ENCODE measurements at places on chromosomes 13 and 19.

DNA sequence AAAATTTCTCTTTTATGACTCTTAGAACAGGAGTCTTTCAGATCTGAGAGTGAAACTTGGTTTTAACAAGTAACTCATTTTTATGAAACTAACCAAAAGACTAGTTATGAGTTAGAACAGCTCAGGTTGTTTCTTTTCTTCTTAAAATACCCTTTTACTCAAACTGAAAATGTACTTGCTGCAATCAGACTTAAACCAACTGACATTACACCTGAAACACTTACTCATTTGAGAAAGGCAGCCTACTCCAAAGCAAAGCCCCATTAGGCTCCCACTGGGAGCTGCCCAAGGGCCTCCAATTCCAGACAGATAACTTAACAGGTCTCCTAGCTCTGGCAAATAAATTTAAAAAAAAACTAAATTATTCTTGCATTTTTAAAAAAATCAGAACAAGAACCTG is 3.6 kb downstream of the FOXO1 start:
- H3K4me1 ChIP-seq, result peaks cover 42% of the 10 kb centered on the region
- DNase-seq, result no peak
- H3K36me3 ChIP-seq, result no peaks in the 10 kb centered on the region
- H3K27ac ChIP-seq, result peak overlapping the region; percentile 100
- no peaks in the 10 kb centered on the region for H3K27me3 ChIP-seq

DNA sequence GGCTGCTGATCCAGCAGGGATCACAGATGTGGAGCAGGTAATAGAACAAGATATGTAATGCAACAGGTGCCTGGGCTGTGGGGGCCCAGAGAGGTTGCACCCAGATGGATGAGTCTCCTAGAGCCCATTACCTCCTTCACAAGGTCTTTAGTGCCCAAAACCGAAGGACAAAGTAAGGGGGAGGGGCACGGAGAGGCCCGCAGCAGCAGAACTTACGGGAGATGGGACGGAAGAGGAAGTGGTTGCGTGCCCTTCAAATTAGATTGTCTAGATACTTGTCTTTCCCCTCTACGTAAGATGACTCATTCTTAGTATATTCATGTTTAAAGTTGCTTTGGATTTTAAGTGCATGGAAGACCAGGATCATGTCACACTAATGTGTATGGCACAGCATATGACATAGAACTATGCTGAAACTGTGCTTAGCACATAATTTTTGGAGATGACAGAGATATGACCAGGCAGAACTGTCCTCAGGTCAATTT is 5.7 kb upstream of the MRPS31 start:
- peaks cover 18% of the 10 kb centered on the region for H3K4me1 ChIP-seq
- no peaks in the 10 kb centered on the region for H3K27me3 ChIP-seq
- H3K27ac ChIP-seq, result peak overlapping the region; percentile 37
- no peaks in the 10 kb centered on the region for H3K36me3 ChIP-seq
- no peak overlapping the region for H3K4me3 ChIP-seq

GRCh38 chr13:95319551-95320274 is 18.5 kb upstream of the ABCC4 start:
- H3K27me3 ChIP-seq, result no peaks in the 10 kb centered on the region
- peaks cover 14% of the 10 kb centered on the region for H3K4me1 ChIP-seq
- no peak overlapping the region for H3K4me3 ChIP-seq

- no peak overlapping the region for H3K4me3 ChIP-seq
- H3K36me3 ChIP-seq, result no peaks in the 10 kb centered on the region
- no peak for DNase-seq
- H3K27ac ChIP-seq, result no peak overlapping the region
- H3K4me1 ChIP-seq, result peaks cover 22% of the 10 kb centered on the region
- H3K27me3 ChIP-seq, result no peaks in the 10 kb centered on the region
These were observed 38.2 kb downstream of the PDS5B start for GRCh38 chr13:32624441-32624840.

- H3K4me1 ChIP-seq, result no peaks in the 10 kb centered on the region
- no peak for DNase-seq
- H3K27ac ChIP-seq, result no peak overlapping the region
- H3K36me3 ChIP-seq, result no peaks in the 10 kb centered on the region
- H3K4me3 ChIP-seq, result no peak overlapping the region
These were observed 74.5 kb upstream of the ANKRD10 start for GRCh38 chr13:110989331-110989730.

GRCh38 chr19:42469311-42470235 is 26.8 kb upstream of the CXCL17 start:
- H3K27ac ChIP-seq, result no peak overlapping the region
- no peak overlapping the region for H3K4me3 ChIP-seq
- no peak for DNase-seq
- no peaks in the 10 kb centered on the region for H3K27me3 ChIP-seq
- H3K36me3 ChIP-seq, result no peaks in the 10 kb centered on the region
- peaks cover 12% of the 10 kb centered on the region for H3K4me1 ChIP-seq

DNA sequence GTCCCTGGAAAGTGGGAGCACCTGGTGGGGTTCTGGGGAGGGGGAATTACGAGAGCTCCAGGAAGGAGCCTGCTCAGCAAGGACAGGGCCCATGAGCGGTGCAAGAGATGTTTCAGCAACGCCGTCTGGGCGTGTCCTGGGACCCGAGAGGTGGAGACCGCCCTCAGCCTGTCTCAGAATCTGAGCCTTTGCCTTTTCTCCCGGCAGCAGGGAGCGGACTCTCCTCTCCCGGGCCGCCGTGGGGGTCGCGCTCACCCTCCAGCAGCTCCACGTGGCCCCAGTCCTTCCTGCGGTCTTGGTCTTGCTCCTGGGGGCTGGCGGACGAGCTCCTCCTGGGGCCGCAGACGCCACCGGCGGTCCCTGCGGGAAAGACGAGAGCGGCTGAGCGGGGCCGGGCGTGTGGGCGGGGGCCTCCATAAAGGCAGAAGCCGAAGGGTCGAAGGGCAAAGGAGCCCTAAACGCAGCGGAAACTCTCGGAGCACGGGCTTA is 714 bp downstream of the POLRMT start:
- peak overlapping the region; percentile 76 for H3K27ac ChIP-seq
- H3K27me3 ChIP-seq, result no peaks in the 10 kb centered on the region
- peaks cover 27% of the 10 kb centered on the region for H3K36me3 ChIP-seq
- peak; percentile 39 for DNase-seq
- peak overlapping the region; percentile 99 for H3K4me3 ChIP-seq

DNA sequence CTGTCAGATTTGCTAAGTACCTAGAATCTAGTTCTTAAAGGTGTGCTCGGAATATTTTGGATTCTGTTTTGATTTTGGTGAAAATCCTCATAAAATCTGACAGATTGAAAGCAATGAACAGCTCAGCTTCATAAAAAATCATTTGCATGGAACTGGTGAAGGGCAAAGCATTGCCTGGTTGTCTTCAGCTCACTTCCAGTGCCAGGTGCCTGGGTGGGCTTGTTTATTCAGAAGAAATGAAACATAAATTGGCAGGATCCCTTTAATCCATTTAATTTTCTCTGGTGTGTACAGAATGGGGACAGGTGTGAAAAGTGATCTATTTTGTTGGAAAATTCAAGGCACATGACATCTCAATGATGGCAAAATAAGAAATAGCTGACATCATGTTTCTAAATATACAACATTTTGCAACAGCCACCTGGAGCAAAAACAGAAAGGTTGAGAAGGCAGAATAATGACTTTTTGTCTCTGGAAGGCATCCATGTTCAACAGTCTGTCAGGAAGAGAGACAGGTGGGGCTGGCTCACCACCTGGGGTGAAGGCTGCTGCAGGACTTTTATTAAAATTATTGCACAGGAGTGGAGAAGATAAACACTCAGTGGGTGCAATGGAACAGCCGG is 52.2 kb downstream of the RFC3 start:
- no peaks in the 10 kb centered on the region for H3K4me1 ChIP-seq
- H3K4me3 ChIP-seq, result no peak overlapping the region
- no peaks in the 10 kb centered on the region for H3K27me3 ChIP-seq

GRCh38 chr13:50094615-50095293 is 79.5 kb downstream of the KCNRG start:
- no peaks in the 10 kb centered on the region for H3K27me3 ChIP-seq
- no peak for DNase-seq

DNA sequence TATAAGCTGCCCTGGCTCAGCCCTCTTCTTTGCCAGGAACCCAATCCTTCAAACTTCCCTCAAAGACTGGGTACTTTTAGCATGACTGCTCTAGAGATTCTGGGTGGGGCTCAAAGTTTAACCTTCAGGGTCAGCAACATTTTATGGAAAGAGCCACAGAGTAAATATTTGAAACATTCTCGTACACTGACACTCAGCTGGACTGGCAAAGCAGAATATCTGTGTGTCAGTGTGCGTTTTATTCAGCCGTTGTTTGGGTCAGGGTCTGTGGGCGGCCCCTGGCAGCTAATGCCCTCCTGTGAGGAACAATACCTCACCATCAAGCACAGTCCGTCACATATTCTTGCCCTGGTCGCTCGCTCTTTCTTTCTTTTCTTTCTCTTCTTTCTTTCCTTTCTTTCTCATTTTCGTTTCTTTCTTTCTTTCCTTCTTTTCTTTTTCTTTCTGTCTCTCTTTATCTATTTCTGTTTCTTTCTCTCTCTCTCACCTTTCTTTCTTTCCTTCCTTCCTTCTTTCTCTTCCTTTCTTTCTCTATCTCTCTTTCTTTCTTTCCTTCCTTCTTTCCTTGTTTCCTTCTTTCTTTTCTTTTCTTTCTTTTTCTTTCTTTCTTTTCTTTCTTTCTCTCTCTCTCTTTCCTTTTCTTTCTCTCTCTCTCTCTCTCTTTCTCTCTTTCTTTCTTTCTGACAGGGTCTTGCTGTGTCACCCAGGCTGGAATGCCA is 10.7 kb downstream of the DPRX start:
- no peak overlapping the region for H3K27ac ChIP-seq
- no peaks in the 10 kb centered on the region for H3K27me3 ChIP-seq
- DNase-seq, result no peak
- peaks cover 4% of the 10 kb centered on the region for H3K4me1 ChIP-seq
- H3K36me3 ChIP-seq, result no peaks in the 10 kb centered on the region

DNA sequence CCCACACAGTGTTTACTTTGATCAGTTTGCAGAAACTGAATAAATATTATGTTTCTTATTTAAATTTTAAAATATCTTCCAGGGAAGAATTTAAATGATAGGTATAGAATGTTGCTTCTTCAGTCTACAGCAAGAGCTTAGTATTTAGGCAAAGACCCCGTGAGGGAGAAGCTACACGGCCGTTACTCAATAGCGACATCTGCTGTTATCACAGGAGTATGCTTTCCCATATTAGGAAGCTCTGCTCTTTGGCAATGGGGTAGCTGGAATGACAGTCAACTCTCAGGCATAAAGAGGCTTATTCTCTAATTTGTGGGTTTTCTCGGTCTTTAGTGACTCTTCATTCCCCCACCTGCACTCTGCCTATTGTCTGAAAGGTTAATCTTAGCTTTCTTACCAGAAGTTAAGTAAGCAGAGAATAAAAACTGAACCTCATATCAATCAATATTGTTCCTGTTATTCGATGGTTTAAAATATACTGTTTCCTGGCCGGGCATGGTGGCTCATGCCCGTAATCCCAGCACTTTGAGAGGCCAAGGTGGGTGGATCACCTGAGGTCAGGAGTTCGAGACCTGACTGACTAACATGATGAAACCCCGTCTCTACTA is 13.2 kb upstream of the LHFPL6 start:
- no peak overlapping the region for H3K4me3 ChIP-seq
- H3K36me3 ChIP-seq, result no peaks in the 10 kb centered on the region
- DNase-seq, result no peak
- no peaks in the 10 kb centered on the region for H3K27me3 ChIP-seq

DNA sequence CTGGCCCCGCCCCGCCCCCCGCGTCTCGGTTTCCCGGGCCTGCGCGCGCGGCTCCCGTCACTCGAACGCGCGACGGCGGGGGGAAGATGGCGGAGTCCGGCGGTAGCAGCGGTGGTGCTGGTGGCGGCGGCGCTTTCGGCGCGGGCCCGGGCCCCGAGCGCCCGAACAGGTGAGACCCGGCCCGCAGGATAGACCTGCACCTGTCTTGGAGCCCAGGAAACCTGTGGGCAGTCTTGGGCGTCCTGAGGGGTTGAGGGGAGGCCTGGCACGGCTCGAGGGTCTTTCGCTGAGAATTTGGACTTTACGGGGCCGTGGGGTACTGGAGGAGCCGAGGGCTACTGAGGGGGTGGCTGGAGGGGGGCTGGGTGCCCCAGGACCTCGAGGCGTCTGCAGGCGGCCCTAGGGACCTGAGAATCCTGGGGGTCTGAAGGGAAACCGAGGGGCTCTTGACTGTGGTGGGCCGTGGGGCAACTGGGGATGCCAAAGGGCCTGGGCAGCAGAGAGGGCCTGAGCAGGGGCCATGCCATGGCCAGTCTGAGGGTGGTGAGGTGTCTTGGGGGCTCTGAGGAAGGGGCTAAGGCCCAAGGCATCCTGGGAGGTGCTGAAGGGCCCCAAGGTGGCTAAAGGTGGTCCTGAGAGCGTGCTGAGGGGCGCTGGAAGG is at the start of gene KLHL26:
TSS of gene KLHL26 (plus strand) at position 60 of the 661 bp plus-strand sequence. CDS start at position 87, 27 bp downstream.
- no peaks in the 10 kb centered on the region for H3K36me3 ChIP-seq
- H3K27me3 ChIP-seq, result no peaks in the 10 kb centered on the region
- peak within 1 kb of the TSS; percentile 95 for H3K4me3 ChIP-seq
- peak within 1 kb of the TSS; percentile 86 for H3K27ac ChIP-seq
- peaks cover 27% of the 10 kb centered on the region for H3K4me1 ChIP-seq

- no peak overlapping the region for H3K4me3 ChIP-seq
- no peaks in the 10 kb centered on the region for H3K27me3 ChIP-seq
- no peak overlapping the region for H3K27ac ChIP-seq
- no peaks in the 10 kb centered on the region for H3K36me3 ChIP-seq
- no peak for DNase-seq
These were observed 104.7 kb downstream of the DCLK1 start for GRCh38 chr13:36026531-36026930.

- no peaks in the 10 kb centered on the region for H3K4me1 ChIP-seq
- no peaks in the 10 kb centered on the region for H3K27me3 ChIP-seq
- DNase-seq, result no peak
- H3K27ac ChIP-seq, result no peak overlapping the region
- H3K4me3 ChIP-seq, result no peak overlapping the region
These were observed 212.5 kb upstream of the SOX1 start for GRCh38 chr13:111854403-111854802.

- H3K27ac ChIP-seq, result no peak overlapping the region
- H3K4me1 ChIP-seq, result no peaks in the 10 kb centered on the region
- no peaks in the 10 kb centered on the region for H3K36me3 ChIP-seq
- H3K27me3 ChIP-seq, result no peaks in the 10 kb centered on the region
- DNase-seq, result no peak
These were observed 144.6 kb upstream of the SPACA7 start for GRCh38 chr13:112231451-112232083.

DNA sequence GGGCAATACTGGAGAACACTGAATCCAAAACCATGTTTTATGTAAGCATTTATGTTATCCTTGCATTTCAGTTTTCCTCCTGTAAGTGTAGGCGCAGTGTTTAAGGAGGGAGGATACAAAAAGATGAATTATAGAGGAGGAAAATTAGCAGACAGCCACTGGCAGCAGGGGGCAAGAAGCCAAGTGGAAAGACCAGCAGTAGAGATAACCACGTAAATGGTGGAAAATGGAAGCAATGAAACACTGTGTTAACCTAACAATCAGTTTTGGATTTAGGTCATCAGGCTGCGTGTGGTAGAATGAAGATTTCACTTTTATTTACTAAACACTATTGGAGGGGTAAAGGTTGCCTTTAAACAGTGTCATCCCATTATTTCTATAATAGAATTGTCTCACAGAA is 447.3 kb downstream of the GPC6 start:
- no peaks in the 10 kb centered on the region for H3K36me3 ChIP-seq
- no peaks in the 10 kb centered on the region for H3K27me3 ChIP-seq
- H3K4me3 ChIP-seq, result no peak overlapping the region
- no peak for DNase-seq
- H3K4me1 ChIP-seq, result no peaks in the 10 kb centered on the region

- H3K4me3 ChIP-seq, result no peak overlapping the region
- no peak overlapping the region for H3K27ac ChIP-seq
These were observed 17.2 kb upstream of the GJB2 start for GRCh38 chr13:20209948-20210347.

- peaks cover 36% of the 10 kb centered on the region for H3K4me1 ChIP-seq
- peak; percentile 54 for DNase-seq
- no peak overlapping the region for H3K27ac ChIP-seq
- H3K36me3 ChIP-seq, result no peaks in the 10 kb centered on the region
- no peak overlapping the region for H3K4me3 ChIP-seq
These were observed 11.5 kb downstream of the FAM187B start for GRCh38 chr19:35216833-35217648.

Data from upper lobe of left lung (tissue), 6 donors.